ENCODE measurements at places on chromosomes 4 and X.

GRCh38 chrX:130705591-130705990, 197.4 kb downstream of the ENOX2 start:
- no peak for DNase-seq

- DNase-seq: peak; percentile 65
Measured at GRCh38 chrX:49838374-49838773, 9.3 kb downstream of the PAGE4 start.

GRCh38 chr4:15605537-15605936, 49.6 kb downstream of the FBXL5 start:
- no peak for DNase-seq

GRCh38 chrX:153387987-153388721, 13.0 kb downstream of the PNMA6E start:
- DNase-seq: no peak

DNA sequence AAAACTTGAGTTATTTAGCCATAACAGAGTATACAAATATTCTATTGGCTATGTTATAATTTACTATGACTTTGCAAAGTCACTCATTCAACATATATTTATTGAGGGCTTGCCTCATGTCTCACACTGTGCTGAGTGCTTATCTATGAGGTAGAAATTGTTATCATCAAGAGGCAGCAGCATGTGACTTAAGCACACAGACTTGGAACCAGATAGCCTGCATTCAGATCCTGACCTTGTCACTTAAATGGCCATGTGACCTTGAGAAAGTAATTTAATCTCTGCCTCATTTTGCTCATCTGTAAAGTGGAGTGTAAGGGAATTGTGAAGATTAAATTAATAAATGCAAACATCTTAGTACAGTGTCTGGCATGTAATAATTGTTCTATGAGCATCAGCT, 10.1 kb upstream of the EXOSC9 start:
- no peak for DNase-seq

GRCh38 chr4:168859888-168860694, 150.0 kb downstream of the CBR4 start:
- DNase-seq: no peak

DNA sequence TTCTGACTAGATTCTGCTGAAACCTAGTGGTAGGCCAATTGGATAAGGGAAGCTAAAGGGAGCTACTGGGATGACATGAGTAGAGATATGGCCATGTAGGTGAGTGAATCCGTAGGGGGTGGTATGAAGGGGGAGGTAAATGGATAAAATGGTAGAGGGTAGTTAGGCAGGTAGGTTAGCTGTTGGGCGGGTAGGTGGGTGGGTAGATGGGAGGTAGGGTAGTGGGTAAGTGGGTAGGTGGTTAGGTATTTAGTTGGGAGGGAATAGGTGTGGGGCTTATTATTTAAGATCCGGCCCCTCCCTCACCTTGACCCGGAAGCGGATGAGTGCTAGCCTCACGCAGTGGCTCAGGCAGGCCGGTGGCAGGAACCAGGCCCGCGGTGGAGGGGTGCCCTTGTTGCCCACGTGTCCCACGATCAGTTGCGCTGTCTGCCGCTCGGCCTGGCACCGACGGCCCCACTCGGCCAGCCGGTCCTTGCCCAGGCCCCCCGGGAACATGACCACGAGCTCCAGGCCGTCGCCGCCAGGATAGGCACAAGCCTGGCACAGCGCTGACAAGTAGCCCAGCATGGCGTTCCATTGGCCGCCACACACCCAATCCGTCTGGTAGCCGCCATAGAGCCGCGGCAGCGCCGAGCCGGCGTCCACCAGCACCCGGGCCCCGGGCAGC, 725 bp downstream of the FAM120C start:
- DNase-seq: peak; percentile 72

DNA sequence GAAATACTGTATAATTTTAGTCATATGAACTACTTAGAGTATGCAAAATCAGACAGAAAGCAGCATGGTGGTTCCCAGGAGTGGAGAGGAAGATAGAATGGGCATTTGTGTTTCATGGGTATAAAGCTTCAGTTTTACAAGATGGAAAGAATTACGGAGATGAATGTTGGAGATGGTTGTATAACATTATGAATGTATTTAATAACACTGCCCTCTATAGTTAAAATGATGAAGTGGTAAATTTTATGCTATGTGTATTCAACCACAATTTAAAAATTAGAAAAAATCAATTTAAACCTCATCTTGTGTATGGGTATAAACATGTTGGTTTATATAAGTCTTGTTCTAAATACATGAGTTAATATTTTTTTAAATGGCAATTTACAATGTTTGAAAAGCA, 521.1 kb downstream of the FSTL5 start:
- DNase-seq: peak; percentile 13

DNA sequence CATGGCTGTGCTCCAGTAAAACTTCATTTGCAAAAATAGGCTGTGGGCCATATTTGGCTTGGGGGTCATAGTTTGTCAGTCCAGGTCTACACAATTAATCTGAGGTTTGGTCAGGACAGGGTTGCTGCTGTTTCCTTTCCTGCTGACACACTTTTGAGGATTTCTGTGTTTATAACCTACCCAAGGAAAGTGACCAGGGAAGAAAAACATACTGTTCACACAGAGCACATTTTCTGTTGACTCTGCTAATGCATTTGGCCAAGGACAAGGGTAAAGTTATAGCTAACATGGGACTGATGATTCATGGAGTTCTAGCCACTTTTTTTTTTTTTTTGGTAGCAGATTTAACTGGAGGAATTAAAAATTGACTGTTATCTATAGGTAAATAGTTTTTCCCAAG, 43.9 kb upstream of the GEMIN8 start:
- no peak for DNase-seq

- DNase-seq: no peak
Measured at GRCh38 chr4:23360718-23361117, 529.1 kb downstream of the PPARGC1A start.

- peak; percentile 52 for DNase-seq
Measured at GRCh38 chr4:97987019-97987648, 156.1 kb downstream of the STPG2 start.

GRCh38 chr4:159105761-159106243, 2.9 kb downstream of the RAPGEF2 start:
- peak; percentile 28 for DNase-seq
